ENCODE measurements at places on chromosomes 6 and 20. TPM values are rescaled to one million over a fixed set of nuclear protein-coding genes. Genes with fewer than 3 reads are reported as not detected.
A peak's percentile ranks its signal among the peaks of the same experiment; 100 is the strongest.

GRCh38 chr6:64672651-64673050 lies 1034.4 kb downstream of the EYS start:
- DNase-seq, result no peak

DNA sequence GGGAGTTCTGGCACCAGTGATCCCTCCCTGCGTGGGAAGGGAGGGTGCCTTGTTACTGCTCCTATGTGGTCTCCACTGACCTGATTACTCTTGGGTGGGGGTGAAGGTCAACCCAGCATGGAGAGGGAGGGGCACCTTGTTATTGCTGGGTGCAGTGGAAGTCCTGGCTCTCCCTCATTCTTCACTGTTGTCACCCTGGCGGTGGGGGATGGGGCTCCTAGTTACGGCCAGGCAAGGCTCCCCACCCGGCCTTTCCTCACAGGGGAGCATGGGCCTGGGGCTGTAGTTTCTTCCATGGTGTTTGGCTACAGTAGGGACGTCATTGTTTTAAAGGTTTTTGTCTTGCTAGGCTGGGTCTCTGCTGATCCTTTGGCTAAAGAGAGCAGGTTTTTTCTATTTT lies 40.8 kb downstream of the PACSIN1 start:
- no peak for DNase-seq

GRCh38 chr6:12968290-12968689 lies 251.7 kb downstream of the PHACTR1 start:
- no peak for DNase-seq

- DNase-seq, result no peak
Measured at GRCh38 chr6:15303920-15304291, 58.0 kb downstream of the JARID2 start.

GRCh38 chr20:35363190-35363589 lies 48.6 kb downstream of the UQCC1 start:
- no peak for DNase-seq

- no peak for DNase-seq
Measured at GRCh38 chr6:28725890-28726348, 197.9 kb downstream of the TRIM27 start.

DNA sequence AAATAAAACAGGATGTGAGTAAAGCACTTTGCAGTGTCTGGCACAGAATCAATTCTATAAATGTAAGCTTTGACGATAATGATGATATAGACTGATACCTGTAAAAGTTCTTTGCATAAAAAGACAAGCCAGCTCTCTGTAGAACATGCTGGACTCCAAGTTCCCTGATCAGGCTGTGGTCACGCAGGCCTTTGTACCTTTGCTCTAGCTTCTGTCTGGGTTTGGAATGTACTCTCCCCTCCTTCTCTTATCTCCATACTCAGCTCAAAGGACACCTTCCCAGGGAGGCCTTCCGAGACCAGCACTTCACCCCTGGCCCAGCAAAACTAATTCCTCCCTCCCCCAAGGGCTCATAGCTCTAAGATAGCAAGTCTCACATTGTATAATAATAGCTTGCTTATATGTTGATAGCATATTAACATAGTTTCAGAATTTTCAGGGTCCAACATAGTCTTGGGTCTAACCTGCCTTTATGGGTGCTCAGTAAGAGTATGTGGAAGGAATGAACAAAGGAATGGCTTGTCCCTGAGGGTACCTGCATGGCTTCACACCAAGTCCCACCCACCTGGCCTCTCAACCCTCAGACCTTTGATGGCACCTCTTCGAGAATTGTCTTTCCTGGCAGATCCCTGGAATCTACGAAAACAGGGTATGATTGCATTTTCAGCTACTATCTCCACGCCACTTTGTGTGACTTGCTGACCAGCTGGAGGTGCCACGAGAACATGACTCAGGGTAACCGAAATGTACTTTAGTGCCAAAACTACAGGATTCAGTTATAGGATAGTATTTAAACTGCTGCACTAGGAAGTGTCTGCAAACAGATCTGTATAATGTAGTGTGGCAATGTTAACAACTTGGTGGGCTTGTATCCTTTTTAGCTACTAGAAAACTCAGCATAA lies 41.7 kb upstream of the PIM1 start:
- DNase-seq, result peak; percentile 28

GRCh38 chr6:157233156-157233555 lies 90.2 kb downstream of the TMEM242 start:
- no peak for DNase-seq

- DNase-seq, result no peak
Measured at GRCh38 chr6:107554326-107554725, 64.4 kb downstream of the SOBP start.

DNA sequence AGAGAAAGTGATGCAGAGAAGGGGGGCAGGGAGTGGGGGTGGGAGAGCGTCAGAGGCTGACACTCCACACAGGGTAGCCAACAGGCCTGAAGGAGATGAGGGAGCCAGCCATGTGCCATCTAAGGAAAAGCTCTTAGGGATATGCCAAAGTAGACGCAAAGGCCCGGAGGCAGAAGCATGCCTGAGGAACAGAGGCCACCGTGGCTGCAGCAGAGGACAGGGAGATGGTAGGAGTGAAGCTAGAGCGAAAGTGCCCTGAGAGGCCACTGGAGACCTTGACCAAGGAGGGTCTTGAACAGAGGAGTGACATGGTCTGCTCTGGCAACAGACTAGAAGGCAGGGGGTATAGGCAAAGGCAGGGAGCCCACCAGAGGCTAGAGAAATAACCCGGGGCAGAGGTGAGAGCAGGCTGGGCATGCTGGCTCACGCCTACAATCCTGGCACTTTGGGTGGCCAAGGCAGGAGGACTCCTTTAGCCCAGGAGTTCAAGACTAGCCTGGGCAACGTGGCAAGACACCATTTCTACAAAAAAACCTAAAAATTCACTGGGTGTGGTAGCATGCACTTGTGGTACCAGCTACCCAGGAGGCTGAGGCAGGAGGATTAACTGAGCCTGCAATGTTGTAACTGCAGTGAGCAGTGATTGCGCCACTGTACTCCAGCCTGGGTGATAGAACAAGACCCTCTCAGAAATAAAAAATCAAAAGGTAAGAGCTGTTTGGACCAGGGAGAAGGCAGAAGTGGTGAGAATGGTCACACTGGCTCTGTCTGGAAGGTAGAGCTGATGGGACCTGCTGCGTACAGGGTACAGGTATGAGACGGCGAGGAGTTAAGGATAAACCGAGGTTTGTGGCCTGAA lies 6.3 kb downstream of the RRBP1 start:
- no peak for DNase-seq

DNA sequence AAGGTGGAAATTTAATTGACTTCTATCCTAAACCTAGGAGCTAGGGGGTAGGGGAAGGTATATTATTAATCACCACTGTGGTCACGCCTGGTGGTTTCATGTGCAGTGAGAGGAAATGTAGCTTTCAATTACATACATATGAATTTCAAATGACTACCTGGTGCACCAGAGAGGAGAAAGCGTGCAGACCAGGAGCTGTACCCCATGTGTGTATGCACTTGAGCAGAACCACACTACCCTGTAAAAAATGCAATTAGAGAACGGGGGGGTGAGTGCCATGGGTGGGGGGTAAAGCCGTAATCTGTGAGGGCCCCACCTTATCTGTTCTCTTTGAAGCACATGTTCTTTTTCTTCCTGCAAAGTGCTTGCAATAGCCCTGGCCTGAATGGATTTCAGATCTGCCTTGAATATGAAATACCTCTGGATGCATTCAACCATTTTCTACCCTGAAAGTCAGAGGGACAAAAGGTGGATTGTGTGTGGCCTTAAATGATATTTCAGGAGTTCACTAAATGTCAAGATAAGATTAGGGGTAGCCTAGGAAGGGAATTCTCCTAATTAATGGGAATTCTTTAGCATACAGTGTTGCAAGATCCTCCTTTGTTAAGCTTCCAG lies 30.9 kb upstream of the EDN3 start:
- no peak for DNase-seq

DNA sequence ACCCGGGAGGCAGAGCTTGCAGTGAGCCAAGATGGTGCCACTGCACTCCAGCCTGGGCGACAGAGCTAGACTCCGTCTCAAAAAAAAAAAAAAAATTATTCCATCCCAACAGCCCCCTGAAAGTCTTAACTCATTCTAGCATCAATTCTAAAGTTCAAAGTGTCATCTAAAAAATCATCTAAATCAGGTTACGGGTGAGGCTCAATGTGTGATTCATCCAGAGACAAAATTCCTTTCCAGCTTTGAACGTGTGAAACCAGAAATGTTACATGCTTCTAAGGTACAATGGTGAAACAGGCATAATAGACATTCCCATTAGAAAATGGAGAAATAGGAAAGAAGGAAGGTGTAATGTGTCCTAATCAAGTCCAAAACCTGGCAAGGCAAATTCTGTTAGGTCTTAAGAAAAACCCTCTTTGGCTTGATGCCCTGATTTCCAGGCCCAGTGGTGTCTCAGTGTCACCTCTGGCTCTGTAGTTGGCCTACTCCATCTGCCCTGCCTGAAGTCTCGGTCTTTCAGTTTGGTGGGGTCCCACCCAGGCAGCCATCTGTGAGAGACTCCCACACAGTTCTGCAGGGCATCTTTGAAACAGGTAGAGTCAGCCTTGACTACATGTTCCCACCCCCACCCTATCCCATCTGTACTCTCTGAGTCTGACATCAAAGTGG lies 43.5 kb downstream of the HFE start:
- no peak for DNase-seq

DNA sequence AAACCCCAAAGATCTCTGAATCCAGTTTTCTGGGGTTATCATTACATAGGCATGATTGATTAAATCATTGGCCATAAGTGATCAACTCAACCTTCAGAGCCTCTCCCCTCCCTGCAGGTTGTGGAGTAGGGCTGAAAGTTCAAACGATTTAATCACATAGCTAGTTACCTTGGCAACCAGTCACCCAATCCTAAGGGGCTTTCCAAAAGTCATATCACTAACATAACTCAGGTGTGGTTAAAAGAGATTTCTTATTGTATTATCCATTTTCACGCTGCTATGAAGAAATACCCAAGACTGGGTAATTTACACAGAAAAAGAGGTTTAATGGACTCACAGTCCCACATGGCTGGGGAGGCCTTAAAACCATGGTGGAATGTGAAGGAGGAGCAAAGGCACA lies 935.1 kb upstream of the SLC35B3 start:
- no peak for DNase-seq

DNA sequence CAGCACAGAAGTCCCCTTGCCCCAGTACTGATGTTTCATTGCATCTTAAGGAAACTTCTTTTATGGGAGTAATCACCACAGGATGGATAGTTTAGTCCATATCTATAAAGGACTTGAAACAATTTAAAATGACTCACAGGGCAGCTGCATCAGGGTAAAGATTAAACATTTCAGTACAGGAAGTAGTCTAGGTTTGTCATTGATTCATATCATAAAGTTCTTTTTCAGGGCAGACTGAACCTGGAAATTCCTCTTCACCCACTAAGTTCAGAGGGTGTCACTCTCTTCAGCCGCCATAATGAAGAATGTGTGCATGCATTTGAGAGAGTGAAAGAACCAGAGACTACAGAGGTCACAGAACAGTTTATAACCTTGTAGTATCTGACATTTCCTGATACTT lies 296.3 kb upstream of the JAG1 start:
- DNase-seq, result peak; percentile 50

GRCh38 chr20:40892642-40893041 lies 136.0 kb upstream of the TOP1 start:
- no peak for DNase-seq

Gene FGD2
- total RNA-seq, result not detected

Gene KIF25
- not detected for total RNA-seq

Gene NOX3
- not detected for total RNA-seq

Gene FOXF2
- total RNA-seq, result not detected

Gene MYH7B
- not detected for total RNA-seq

Gene CFAP206
- total RNA-seq, result 0.21 TPM

Gene PLCB1
- 53.4 TPM for total RNA-seq
